ENCODE measurements at places on chromosomes 3 and 15.

GRCh38 chr3:4672725-4673275, 179.7 kb downstream of the ITPR1 start:
- no peak for DNase-seq

DNA sequence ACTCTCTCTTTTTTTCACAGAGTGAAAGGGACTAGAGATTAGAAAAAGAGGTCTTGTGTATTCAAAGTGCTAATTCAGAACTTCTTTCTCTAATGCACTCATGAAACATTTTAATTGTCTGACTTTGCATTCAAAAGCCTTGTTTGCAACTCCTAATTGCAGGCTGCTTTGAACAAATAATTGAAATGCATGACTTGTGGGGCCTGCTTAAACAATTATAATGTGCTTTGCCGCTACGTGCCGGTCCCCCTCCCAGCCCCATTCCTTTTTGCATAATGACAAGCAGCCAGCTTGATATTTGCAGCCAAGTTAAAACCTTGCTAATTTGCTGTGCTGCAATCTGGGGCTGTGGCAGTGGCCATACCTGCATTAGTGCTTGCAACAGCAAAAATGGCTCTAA, 114.5 kb downstream of the FOXB1 start:
- no peak for DNase-seq

GRCh38 chr3:133765256-133765655, 19.1 kb downstream of the TF start:
- DNase-seq = no peak

DNA sequence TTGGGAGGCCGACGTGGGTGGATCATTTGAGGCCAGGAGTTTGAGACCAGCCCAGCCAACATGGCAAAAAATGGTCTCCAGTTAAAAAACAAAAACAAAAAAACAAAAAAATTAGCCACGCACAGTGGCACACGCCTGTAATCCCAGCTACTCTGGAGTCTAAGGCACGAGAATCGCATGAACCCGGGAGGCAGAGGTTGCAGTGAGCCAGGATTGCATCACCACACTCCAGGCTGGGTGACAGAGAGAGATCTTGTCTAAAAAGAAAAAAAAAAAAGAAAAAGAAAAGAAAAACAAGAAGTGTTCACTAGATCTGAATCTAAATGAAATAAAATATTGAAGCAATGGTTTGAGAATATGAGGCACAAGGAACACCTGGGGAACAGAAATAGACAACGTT, 36.7 kb downstream of the SLC9A9 start:
- DNase-seq = no peak

DNA sequence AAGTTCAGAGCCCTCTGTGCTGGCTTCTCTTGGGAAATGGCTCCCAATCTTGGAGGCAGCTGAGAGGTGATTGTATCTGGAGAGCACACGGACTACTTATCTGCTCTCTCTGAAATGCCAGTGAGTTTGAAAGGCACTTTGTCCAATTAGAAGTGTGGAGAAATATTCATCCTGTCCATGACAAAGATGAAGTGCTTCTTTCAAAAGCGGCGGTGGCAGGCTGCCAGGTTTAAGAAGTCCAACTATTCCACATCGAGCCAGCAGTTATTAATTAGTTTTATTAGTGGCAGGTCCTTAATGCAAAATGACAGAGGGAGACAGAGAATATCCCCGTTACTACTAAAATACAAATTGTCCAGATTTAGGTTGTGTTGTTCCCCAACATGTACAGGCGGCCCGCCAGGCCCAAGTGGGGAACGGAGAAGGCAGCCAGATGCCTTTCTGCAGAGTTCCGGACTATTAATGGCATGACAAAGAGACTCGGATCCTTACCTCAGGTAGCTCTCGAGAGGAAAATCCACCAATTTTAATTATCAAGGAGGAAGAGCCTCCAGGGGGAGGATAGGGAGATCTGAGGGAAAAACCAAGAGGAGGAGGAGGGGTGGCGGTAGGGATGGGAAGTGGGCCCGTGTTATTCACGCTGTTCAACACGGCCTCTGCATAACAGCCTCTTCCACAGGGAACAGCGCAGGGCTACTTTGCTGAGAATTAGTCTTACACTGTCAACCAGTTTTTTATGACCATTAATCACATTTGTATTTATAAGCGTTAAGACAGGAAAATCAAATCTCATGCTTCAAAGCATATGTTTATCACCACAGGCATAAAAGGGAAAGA, 42.0 kb downstream of the RORA start:
- DNase-seq = no peak

DNA sequence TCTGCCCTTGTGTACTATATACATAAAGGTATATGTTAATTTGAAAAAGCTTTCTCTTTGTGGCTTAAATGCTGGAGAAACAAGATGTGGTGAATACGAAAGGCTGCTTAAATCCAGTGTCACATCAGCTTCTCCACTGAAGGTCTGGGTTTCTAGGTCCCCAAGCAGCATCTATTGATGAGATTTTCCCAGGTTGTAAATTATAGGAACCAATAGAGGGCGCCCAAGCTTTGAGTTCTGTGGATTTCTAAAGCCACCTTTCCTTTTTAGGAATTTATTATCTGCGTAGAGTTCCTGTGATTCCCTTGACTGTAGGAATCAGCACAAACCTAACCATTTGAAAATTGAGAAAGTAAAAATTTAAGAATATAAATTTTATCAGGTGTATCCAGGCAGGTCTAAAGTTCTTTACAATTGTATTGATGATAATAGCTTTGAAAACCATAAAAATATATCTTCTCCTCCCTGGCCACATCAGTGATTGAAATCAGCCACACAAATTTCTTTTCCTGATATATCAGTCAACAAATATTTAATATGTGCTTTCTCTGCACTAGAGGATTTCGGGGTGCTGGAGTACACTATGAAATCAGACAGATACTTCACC, 88.3 kb upstream of the ADAMTSL3 start:
- no peak for DNase-seq

- DNase-seq = peak; percentile 22
Observed at GRCh38 chr15:31352911-31353811, 26.5 kb downstream of the KLF13 start.

DNA sequence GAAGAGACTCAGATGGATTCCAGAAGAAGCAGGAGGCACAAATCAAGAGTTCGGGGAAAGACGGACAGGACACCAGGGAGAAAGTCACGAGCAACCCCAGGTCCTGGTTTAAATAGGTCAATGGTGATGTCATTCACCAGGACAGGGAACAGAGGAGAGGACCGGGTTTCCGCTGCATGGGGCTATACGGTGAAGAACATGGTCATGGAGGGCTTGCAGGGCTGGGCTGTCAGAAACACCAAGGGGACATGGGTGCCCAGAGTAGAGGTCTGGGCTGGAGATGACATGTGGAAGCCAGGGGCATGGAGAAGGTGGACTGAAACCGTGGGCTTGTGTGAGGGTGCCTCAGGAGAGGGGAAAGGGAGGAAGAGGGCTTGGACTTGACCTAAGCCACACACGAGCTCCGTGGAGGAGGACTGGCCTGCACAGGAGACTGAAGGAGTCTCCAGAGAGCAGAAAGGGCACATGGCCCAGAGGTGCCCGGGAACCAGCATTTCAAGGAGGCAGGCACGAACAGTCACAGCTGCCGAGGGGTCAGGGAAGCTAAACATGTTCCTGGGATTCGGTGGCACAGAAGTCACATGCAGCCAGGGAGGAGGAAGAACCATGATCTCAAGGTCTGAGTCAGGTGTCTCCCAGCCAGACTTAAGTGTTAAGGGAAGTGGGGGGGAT, 54.2 kb upstream of the RPL32 start:
- peak; percentile 25 for DNase-seq

DNA sequence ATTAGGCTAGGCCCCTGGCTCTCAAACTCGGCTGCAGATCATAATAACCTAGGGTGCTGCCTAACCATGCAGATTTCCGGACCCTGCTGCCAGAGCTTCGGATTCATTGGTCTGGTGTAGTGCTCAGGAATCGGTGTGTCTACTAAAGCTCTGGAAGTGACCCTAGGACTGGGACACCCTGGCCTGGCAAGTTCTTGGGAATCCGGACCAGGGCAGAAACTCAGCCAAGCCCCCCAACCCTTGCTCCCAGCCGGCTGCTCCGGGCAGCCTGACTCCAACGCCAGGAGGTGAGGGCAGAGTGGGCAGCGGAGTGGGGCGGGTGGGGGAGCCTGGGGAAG, 23.0 kb downstream of the IGDCC3 start:
- DNase-seq = no peak

DNA sequence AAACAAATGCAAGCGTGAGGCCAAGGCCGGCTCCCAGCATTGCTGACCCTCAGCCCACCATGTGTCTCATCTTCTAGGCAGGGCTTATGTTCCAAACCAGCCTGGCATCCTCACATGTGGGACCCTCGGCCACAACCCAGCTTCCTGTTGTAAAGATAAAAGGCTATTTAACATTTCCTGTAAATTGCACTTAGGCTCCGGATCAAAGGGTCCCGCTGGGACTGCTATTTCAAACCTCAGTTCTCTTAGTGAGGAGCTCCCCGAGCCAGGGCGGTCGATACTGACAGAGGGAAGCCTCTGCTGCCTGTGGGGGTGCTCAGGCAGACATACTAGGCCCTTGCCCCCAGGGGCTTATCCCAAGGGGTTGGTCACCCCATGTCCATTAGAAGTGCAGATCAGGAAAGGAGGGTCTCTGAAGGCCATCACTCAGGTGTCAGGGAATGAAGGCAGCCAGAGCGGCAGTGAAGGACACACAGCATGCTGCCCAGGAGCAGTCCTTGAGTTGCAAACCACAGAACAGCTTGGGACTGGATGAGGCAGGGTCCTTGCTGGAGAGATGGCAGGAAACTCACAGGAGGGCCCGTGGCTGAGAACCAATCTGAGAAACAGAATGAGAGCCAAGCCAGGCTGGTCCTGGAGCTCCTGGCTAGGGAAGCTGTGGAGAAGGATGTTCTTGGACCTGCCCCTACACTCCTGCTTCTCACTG, 239.9 kb downstream of the TLE3 start:
- no peak for DNase-seq

- no peak for DNase-seq
Observed at GRCh38 chr15:55234104-55234799, 37.5 kb upstream of the RSL24D1 start.

DNA sequence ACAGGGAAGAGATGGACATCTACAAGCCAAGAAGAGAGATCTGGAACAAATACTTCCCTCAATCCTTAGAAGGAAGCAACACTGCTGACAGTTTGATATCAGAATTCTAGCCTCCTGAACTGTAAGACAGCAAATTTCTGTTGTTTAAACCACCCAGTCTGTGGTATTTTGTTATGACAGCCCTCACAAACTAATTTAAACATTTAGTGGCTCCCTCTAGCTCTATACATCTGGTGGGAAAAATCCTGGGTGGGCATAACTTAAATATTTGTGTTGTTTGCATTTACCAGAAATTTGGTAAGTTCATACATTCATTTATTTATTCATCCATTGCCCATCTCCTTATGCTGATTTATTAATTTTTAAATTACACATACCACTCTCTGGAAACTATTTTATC, 62.5 kb upstream of the GSK3B start:
- DNase-seq = no peak

DNA sequence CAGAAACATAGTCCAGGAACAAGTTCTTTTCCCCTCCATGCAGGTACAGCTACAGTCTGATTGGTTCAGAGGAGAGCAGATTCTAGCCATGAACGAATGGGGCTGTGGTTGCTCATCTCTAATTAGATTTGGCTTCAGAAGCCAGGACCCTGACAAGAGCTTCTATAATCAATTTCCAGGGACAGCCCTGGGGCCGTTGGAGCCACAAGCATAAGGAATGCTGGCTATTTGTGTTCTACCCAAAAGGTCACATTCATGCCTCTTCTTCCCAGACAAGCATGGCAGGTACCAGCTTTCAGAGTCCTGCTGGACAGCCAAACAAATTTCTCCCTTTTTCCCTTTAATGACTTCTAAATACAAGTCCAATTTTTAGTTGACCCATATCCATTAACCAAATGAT, 215.5 kb upstream of the LRTM1 start:
- no peak for DNase-seq

GRCh38 chr3:125203731-125204130, 8.8 kb downstream of the SLC12A8 start:
- no peak for DNase-seq

All from WERI-Rb-1 (cell line).